Activated naive CD4-positive, alpha-beta T cell treated with anti-CD3 and anti-CD28 coated beads, Interleukin-2, amount 50 U/mL, for 16 hours (primary cell): ENCODE measurements at places on chromosomes 2 and 18.

GRCh38 chr2:196431957-196432356, 207.6 kb upstream of the CCDC150 start:
- no peak for DNase-seq

DNA sequence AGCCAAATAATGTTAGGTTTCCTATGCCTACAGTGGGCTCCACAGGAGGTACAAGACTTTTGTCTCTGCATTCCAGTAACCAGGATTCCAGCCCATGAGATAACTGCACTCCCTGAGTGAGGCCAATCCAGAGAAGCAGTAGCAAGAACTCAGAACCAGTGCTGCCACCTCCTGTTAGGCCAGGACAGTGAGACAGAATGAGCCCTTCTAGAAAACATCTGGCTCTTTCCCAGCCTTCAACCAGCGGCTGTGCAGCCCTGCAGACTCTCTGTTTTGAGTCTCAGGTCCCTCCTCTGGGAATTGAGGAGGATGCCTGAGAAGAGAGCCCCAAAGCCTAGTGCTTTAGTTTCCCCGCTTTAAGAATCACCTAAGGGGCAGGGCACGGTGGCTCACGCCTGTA, 44.2 kb downstream of the ARID5A start:
- no peak for DNase-seq

GRCh38 chr2:190105554-190105953, 43.0 kb upstream of the MSTN start:
- DNase-seq: no peak

DNA sequence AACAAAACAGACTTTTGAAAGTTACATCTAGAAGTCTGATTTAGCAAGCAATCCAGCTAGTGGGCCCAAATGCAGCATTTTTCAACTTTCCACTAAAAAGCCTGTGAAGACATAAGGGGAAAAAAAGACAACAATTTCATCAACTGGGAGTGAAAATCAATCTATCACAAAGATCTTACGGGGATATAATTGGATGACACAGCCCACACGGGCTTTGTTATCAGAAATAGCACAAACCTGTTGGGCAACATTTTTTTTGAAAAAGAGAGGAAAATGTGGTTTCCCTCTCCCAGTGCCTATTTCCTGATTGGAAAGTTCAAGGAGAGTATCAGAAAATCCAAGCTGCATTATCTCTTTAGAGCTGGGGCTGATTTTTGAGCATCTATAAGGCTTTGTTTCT, 132.7 kb downstream of the EVA1A start:
- no peak for DNase-seq

DNA sequence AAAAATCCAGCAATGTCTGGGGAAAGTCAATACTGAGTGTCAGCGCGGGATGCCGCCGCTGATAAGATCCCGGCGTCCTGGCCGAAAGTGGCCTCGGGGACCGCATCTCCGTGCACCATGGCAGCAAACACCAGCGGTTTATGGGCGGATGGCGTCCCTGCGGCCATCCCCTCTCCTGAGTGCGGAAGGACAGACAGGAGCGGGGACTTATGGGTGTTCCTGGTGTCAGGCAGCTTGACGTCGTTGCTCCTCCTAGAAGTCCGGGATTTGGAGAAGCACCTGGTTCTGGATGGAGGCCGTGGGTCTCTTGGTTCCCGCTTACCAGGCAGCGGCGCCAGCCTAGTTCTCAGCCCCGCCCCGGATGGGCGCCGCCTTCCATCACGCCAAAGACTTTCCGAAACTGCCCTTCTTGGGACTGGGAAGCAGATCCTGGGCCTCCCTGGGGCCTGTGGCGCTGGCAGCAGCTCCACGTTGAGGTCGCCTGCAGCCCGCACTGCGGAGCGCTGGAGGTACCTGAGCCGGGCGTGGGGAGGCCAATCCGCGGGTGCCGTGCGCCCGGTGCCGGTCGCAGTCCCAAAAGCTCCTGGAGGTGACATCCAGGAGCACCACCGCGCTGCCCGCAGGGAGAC, 119.1 kb downstream of the CCDC74A start:
- no peak for DNase-seq

DNA sequence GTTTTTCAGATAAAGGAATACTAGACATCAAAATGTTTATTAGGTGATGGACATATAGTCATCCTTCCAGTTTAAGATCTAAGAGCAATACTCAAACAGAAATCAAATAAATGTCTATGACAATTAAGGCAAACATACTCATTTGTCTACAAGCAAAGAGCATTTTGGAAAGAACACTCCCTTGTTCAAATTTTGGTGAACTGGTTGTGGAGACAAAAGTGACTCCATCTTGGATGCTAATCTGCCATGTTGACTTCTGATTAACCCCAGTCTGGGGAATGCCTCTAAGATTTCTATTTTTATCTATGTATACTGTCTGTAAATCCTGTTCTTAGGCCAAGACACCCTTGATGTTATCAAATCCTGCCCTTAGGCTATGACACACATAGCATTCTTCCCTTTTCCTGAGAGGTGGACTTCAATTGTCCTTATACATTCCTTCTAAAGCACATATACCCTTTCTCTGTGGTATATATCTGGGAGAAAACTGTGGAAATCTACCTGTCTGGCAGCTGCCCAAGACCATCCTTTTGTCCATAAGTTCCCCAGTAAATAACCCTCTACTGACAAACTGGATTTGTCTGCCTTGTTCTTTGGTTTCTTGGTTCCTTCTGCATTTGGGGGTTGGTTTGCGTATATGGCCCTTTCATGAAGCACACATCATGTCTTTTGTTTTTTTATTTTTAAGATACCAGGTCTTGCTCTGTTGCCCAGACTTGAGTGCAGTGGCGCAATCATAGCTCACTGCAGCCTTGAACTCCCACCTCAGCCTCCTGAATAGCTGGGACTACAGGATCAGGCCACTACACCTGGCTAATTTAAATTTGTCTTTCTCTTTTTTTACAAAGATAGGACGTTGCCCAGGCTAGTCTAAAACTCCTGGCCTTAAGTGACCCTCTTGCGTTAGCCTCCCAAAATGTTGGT, 12.5 kb upstream of the PLEKHM3 start:
- no peak for DNase-seq

- no peak for DNase-seq
Measured at GRCh38 chr18:54052732-54053429, 171.6 kb downstream of the MBD2 start.

- no peak for DNase-seq
Measured at GRCh38 chr2:73855526-73855925, 26.8 kb downstream of the STAMBP start.
